ENCODE measurements at places on chromosomes 5 and 9.
A peak's percentile ranks its signal among the peaks of the same experiment; 100 is the strongest.

GRCh38 chr9:131318231-131319085 lies 28.9 kb downstream of the PLPP7 start:
- DNase-seq = peak; percentile 93

- DNase-seq = no peak
Measured at GRCh38 chr5:9240431-9240830, 305.4 kb downstream of the SEMA5A start.

DNA sequence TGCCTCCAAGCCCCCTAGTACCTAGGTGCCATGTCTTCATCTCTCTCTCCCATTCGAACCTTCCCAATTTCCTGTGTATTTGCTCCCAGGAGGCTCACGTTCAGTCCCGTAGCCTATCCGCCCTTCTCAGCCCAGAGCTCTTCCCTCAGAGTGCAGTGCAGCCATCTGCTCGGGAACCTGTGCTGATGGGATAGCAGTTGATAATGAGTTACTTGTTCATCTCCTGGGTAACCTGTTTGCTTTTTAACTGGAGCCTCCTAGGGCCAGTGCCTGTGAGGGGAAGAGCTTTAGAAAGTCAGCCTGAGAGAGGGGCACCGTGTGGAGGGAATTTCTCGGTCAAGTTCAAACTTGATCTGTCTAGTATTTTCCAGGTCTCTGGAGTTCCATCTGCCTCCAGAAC lies 229.8 kb upstream of the IL12B start:
- DNase-seq = no peak

DNA sequence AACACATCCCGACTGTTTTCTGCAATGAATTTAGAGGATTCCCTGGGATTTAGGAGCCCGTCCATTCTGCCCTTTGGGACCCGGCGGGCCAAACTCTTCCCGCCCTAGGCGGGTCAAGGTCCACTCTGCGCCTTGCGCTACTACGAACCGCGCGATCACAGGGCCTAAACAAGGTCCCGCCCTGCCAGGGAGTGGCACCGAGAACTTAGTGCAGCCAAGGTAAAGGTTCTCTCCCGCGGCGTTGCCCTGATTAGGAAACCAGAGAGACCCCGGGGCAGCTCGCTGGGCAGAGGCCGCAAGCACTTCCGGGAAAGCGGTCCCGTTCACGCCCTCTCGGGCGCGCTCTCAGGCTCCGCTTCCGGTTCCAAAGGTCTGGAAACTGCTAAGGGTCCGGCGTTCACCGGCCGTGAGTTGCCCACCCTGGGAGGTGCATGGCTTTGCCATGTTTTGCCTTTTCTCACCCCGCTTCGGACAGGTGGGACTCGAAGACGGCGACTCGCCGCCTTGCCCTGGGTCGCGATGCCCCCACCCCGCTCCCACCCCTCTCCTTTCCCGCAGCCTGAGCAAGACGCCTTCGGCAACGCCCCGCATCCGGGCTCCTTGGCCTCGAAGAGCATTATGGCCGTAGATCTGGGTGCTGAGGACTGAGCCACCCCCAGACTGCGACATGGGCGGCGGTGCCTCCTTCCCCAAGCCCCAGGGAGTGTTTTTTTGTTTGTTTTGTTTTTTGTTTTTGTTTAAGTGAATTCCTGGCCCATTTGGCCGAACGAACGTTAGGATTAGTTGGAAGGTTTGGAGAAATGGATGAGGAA lies 23.4 kb downstream of the HNRNPK start:
- DNase-seq = peak; percentile 82

DNA sequence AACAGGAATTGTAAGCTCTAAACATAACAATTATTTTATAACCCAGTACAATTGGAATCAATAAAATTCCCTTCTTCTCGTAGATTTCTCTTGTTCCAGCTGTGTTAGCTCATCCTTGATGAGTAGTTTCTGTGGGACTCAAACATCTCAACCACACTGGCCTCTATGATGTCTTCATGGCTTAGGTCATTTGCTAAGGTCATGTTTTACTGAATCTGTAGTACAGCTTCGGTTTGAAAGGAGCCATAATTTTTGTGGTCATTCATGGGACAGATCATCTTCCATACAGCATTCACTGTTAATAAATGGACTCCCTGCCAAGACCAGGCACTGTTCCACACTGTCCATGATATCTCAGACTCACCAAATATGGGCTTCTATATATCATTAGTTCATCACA lies 369.0 kb upstream of the RFX3 start:
- no peak for DNase-seq

DNA sequence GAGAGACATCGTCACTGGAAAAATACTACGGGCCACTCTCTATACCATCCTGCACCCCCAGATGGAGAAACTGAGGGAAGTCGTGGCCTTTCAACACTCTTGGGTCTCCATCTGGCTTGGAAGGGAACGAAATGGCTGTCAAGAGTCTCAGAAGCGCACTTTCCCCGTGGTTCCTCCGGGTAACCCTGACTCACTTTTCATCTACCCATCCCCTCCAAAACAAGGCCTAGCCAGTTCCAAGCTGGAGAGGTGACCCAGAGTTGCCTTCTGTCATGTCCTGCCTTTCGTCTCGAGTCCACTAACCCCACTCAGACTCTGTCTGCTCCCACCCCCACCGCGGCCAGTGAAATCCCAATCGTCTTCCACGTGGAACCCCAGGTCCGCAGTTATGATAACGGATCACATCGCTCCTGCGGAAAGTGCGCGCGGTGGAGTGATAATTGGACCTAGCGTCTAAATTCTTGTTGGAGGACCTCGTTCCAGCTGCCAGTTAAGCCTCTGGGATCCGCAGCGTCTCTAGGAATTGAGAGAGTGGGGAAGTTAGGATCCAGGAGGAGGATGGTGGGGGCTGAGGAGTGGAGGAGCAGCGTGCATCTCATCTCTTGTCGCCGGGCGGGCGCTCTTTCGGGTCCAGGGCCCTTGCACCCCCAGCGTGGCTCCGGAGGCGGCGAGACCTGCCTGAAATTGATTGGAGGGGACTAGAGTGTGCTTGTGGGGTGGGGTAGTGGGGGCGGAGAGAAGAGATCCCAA lies 4.6 kb downstream of the CDKN2A start:
- no peak for DNase-seq

GRCh38 chr5:175052351-175052750 lies 328.0 kb downstream of the MSX2 start:
- no peak for DNase-seq

DNA sequence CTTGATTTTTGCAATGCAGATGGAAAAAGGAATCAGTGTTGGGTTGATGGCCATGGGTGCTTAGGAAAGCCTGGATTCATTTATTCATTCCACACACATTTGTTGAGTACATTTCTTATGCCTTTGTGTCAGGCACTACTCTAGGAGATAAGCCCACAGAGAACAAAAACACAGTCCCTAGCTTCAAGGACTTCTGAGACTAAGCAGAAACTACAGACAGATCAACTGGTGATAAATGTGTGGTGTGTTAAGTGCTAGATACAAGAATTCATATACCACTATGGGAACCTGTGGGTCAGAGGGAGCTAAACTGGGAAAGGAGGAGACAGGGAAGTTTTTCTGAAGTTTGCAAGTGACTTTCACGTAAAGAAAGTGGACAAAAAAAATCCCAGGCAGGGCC lies 119.9 kb downstream of the CEMIP2 start:
- no peak for DNase-seq

DNA sequence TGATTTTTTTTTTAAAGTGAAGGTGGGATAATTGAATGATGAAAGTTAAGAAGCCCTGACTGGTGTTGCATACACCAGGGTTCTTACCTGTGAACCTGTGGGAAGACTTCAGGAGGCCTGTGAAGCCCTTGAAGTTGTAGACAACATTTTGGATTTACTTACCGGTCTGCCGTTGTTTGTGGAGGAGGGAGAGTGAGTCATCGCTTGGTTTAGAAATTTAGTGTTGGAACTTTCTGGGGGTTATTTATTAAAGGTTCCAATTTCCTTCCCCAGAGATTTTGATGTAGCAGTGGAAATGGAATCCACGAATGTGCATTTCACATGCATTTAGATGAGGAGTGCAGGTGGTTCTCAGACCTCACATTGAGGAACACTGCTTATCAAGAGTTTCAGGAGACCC lies 49.6 kb downstream of the ARHGAP26 start:
- no peak for DNase-seq

GRCh38 chr5:67773411-67774266 lies 441.9 kb upstream of the PIK3R1 start:
- DNase-seq = no peak

GRCh38 chr5:58545912-58546311 lies 37.0 kb upstream of the RAB3C start:
- no peak for DNase-seq

DNA sequence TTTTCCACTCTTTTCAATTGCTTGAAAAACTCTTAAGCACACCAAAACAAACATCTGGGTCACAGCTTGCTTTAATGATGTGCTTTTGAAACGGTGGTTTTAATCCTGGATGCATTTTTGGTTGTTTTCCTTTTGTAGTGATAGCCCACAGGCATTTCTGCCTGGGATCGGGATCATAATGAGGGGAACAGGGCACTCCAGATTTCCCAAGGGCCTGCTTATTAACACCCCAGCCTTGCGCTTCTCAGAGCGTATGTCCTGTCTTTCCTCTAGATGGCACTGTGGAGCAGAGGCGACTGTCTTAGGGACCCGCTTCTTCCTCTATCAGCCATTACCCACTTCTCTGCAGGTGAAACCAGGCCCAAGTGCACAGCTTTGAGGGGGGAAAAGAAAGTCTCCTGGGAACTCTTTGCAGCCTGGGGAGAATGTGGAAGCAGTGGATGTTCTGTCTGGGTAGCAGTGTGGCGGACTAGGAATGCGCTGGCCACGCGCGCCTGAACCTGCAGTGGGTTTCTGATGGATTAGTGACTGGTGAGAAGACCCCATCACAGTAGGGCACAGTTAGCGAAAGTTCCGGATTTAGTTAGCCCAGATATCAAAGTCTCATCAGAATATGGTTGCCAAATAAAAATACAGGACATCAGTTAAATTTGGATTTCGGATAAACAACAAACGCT lies 190.1 kb downstream of the GNA14 start:
- peak; percentile 69 for DNase-seq

- DNase-seq = no peak
Measured at GRCh38 chr5:155987265-155987810, 339.6 kb upstream of the SGCD start.

GRCh38 chr9:121881920-121882500 lies 211.1 kb downstream of the TTLL11 start:
- no peak for DNase-seq

DNA sequence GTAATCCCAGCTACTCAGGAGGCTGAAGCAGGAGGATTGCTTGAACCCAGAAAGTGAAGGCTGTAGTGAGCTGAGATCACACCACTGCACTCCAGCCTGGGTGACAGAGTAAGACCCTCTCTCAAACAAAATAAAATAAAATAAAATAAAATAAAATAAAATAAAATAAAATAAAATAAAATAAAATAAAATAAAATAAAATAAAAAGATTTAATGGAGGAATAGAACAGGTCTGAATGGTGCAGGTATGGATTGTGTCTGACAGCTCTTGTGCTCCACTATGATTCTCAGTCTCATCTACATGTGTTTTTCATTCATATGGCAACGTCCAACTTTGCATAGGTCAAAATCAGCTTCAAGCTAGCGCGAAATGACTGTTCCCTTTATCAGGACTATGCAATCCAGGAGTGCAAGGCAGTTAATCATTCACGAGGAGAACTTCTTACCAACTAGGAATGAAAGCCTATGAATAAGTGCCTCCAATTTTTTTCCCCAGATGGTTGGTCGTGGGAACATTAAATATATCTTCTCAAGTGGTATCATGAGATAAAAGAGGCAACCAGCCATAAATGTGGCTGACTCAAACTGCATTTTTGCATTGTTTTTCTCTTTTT lies 1392.3 kb upstream of the CDH9 start:
- no peak for DNase-seq

- DNase-seq = no peak
Measured at GRCh38 chr9:127562841-127563401, 49.2 kb upstream of the STXBP1 start.

- no peak for DNase-seq
Measured at GRCh38 chr9:15725953-15726352, 173.1 kb downstream of the CCDC171 start.

GRCh38 chr5:8864053-8864452 lies 681.8 kb downstream of the SEMA5A start:
- DNase-seq = peak; percentile 62

DNA sequence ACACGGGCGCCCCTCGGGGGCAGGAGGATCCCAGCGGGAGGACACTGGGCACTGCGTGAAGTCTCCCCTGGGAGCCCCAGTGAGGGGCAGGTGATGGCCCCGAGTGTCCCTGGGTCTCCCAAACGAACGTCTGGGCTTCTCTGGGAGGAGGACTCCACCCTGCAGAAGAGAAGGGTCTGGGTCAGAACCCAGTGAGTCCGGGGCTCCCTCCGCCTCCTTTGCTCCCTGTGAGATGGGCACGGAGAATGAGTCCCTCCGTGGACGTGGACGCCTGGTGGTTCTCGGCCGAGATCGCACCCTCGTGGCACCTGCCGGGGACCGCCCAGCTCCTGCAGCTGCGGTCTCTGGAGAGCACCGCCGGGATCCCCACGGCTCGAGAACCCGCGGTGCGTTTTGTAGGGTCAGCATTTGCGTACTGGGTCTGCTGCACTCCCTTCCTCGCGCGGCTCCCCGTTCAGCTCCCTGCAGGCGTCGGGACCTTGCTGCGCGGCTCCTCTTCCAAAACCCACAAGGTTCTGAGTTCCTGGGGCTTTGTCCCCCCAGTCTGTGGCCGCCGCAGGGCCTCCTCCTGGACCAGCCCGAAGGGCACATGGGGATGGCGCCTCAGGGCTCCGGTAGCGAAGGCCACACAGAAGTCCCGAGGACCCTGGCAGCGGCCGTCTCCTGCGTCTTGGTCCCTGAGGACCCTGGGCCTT lies 10.2 kb upstream of the CEP72 start:
- peak; percentile 7 for DNase-seq

DNA sequence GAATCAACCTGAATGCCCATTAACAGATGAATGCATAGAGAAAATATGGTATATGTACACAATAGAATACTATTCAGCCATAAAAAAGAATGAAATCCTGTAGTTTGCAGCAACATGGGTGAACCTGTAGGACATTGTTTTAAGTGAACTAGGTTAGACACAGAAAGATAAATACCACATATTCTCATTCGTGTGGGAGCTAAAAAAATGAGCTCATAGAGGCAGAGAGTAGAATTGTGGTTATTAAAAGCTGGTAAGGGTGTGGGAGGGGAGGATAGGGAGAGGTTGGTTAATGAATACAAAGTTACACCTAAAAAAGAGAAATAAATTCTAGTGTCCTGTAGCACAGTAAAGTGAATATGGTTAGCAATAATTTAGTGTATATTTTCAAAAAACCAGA lies 23.5 kb downstream of the PTTG1 start:
- DNase-seq = no peak

- no peak for DNase-seq
Measured at GRCh38 chr5:964821-965220, 43.8 kb upstream of the NKD2 start.

- no peak for DNase-seq
Measured at GRCh38 chr5:150184990-150185912, 4.6 kb upstream of the SLC6A7 start.

Measured in WERI-Rb-1 (cell line).